Aorta (tissue), 5 donors: ENCODE measurements at places on chromosomes 13 and 19. TPM values are rescaled to one million over a fixed set of nuclear protein-coding genes. Genes with fewer than 3 reads are reported as not detected.

DNA sequence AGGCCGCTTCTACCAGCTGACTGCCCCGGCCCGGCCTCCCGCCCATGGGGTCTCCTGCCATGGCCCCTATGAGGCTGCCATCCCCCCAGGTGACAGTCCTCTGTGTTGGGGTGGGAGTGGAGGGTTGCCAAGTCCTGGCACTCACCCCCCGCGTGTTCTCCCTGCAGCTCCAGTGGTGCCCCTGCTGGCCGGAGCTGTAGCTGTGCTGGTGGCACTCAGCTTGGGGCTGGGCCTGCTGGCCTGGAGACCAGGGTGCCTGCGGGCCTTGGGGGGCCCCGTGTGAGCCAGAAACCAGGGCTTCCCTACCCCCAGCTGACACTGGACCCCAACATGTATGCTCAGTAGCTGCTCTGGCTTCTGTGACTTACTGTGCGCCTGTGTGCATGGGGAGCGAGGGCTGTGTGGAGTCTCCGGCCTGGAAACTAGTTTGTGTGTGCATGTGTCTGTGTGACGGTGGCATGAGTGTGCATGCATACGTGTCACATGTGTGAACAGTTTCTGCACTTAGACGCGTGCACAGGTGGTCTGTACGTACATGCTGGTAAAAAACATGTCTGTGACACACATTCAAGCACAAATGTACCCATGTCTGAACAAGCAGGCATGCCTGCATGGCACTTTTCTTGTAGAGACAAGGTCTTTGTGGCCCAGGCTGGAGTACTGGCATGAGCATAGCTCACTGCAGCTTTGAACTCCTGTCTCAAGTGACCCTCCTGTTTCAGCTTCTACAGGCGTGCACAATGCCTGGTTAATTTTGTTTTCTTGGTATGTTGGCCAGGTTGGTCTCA lies 4.9 kb downstream of the ACP4 start:
- H3K4me1 ChIP-seq, result no peaks in the 10 kb centered on the region
- H3K27me3 ChIP-seq, result no peaks in the 10 kb centered on the region
- H3K36me3 ChIP-seq, result no peaks in the 10 kb centered on the region

DNA sequence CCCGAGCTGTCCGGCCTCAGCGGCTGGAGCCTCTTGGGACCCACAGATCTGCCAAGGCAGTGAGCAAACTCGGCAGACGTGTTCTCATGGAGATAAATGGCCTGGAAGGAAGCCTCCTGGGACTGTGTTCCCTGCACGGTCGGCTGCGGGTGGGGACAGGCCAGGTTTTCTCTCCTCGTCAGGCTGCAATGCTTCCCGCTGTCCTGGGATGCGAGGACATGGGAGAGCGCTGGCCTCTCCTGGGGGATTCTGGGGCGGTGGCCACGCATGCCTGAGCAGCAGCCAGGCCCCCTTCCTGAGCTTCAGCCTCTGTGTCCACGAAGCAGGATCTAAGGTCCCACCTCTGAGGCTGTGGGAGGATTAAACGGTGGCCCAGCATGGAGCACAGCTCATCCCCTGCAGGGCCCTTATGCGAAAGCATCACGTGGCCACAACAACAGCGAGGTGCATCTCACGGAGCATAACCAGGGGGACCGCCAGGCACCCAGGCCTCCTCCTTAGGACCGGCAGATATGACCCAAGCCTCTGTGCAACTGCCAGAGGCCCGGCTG lies 21.2 kb upstream of the C13orf46 start:
- H3K4me1 ChIP-seq, result no peaks in the 10 kb centered on the region
- peaks cover 8% of the 10 kb centered on the region for H3K36me3 ChIP-seq
- H3K27ac ChIP-seq, result no peak overlapping the region
- H3K4me3 ChIP-seq, result no peak overlapping the region
- H3K27me3 ChIP-seq, result no peaks in the 10 kb centered on the region
- peak; percentile 66 for DNase-seq

DNA sequence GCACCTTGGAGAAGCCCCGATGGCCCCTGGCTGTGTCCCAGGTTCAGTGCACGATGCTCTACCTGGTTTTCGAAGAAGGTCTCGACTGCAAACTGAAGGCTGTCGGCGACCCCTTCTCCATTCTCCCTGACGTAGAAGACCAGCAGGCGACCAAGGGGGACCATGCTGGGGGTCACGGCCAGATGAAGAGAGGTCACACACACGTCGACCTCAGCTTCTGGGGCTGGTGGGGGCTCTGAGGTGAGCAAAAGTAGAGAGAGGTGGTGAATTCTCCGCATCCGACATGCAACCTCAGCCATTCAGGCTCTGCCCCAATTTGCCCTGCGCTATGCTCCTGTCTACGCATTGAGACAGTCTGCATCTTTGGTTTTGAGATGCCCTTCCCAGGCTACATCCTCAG lies 49.3 kb downstream of the CPAMD8 start:
- H3K4me1 ChIP-seq, result no peaks in the 10 kb centered on the region
- no peak for DNase-seq
- no peak overlapping the region for H3K27ac ChIP-seq

CGB7 gene
- polyA plus RNA-seq, result not detected

GRCh38 chr19:2324220-2324948 lies 4.0 kb downstream of the LSM7 start:
- H3K4me3 ChIP-seq, result no peak overlapping the region
- no peaks in the 10 kb centered on the region for H3K4me1 ChIP-seq
- H3K27ac ChIP-seq, result no peak overlapping the region
- no peaks in the 10 kb centered on the region for H3K36me3 ChIP-seq

- no peak for DNase-seq
- H3K36me3 ChIP-seq, result no peaks in the 10 kb centered on the region
- no peaks in the 10 kb centered on the region for H3K4me1 ChIP-seq
- no peak overlapping the region for H3K4me3 ChIP-seq
These were observed 1260.3 kb upstream of the SLC10A2 start for GRCh38 chr13:104326523-104326922.

ZNF772 gene
- polyA plus RNA-seq, result 0.88 TPM

DNA sequence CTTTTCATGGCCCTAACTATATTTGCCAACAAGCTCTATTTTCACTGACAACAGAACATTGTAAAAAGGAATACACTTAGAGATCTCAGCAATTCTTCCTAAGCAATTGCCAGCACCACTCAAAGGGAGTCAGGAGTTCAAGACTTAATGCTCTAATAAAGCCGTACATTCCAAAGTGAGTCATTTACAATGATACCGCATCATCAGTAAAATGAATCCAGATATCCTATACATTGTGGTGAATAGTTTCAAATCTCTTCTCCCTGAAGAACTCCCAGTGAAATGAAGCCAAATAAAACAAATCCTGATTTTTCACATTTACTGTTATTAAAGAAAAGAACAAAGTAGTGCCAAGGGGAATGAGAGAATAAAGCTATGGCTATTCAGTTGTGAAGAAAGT lies 2898.7 kb upstream of the PCDH20 start:
- H3K27ac ChIP-seq, result no peak overlapping the region
- H3K4me3 ChIP-seq, result no peak overlapping the region
- H3K36me3 ChIP-seq, result no peaks in the 10 kb centered on the region
- H3K27me3 ChIP-seq, result no peaks in the 10 kb centered on the region
- H3K4me1 ChIP-seq, result no peaks in the 10 kb centered on the region

GRCh38 chr13:31045286-31046081 lies 113.0 kb downstream of the TEX26 start:
- H3K4me3 ChIP-seq, result no peak overlapping the region
- H3K27me3 ChIP-seq, result no peaks in the 10 kb centered on the region
- peak; percentile 82 for DNase-seq
- no peak overlapping the region for H3K27ac ChIP-seq
- no peaks in the 10 kb centered on the region for H3K4me1 ChIP-seq

GRCh38 chr13:30730526-30730925 lies 4.8 kb upstream of the ALOX5AP start:
- H3K36me3 ChIP-seq, result no peaks in the 10 kb centered on the region
- H3K4me3 ChIP-seq, result no peak overlapping the region
- H3K4me1 ChIP-seq, result no peaks in the 10 kb centered on the region
- H3K27me3 ChIP-seq, result no peaks in the 10 kb centered on the region

LRRC63 gene
- not detected for polyA plus RNA-seq

C19orf38 gene
- polyA plus RNA-seq, result 1.6 TPM

- H3K4me3 ChIP-seq, result no peak overlapping the region
- H3K27ac ChIP-seq, result no peak overlapping the region
- no peaks in the 10 kb centered on the region for H3K36me3 ChIP-seq
- H3K27me3 ChIP-seq, result no peaks in the 10 kb centered on the region
- H3K4me1 ChIP-seq, result no peaks in the 10 kb centered on the region
These were observed 27.6 kb downstream of the AP2S1 start for GRCh38 chr19:46823049-46823448.

DNA sequence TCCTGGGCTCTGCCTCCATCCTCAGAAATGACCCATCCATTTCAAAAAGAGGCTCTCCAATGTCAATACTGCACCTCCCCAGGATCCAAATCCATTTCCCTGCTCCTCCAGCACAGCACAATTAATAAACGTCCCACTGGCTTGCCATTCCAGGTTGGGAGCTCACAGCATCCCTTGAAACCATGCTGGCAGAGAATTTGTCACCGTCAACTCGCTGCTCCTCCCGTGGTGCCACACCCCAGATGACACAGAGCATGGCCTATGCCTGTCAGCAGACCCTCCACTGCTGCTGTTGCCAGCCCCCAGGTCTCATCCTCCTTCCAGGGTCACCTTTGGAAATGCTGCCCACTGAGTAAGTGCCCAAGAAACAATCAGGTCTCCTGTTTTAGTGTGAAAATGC lies 53.0 kb upstream of the UQCRFS1 start:
- no peak overlapping the region for H3K27ac ChIP-seq
- no peaks in the 10 kb centered on the region for H3K4me1 ChIP-seq
- H3K4me3 ChIP-seq, result no peak overlapping the region
- H3K27me3 ChIP-seq, result no peaks in the 10 kb centered on the region

CYP2S1 gene
- polyA plus RNA-seq, result not detected

- no peaks in the 10 kb centered on the region for H3K4me1 ChIP-seq
- no peak overlapping the region for H3K4me3 ChIP-seq
These were observed 1.6 kb downstream of the ELAVL3 start for GRCh38 chr19:11479090-11479897.

- no peak overlapping the region for H3K4me3 ChIP-seq
- DNase-seq, result peak; percentile 57
- H3K27me3 ChIP-seq, result no peaks in the 10 kb centered on the region
- no peaks in the 10 kb centered on the region for H3K4me1 ChIP-seq
- H3K36me3 ChIP-seq, result no peaks in the 10 kb centered on the region
These were observed 180.6 kb downstream of the KDM4B start for GRCh38 chr19:5149508-5149907.

FCAR gene
- not detected for polyA plus RNA-seq

EPSTI1 gene
- polyA plus RNA-seq, result 2.7 TPM

DNA sequence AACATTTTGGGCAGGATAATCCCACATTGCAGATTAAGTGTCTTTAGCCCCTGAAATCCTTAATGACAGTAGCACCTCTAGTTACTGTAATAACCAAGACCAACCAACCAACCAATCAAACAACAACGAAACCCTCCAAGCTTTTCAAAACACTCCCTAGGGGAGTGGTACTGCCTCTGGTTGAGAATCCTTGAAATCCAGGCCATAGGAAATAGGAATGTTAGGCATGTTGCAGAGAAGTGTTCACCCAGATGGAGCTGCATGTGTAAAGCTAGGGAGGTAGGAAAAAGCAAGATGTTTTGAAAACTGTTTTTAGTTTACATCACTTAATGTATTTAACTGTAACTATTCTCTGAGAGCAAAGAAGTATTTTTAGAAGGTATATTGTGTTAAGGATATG lies 4.5 kb downstream of the LACC1 start:
- H3K27ac ChIP-seq, result no peak overlapping the region
- H3K4me3 ChIP-seq, result no peak overlapping the region
- no peaks in the 10 kb centered on the region for H3K27me3 ChIP-seq
- H3K4me1 ChIP-seq, result no peaks in the 10 kb centered on the region
- no peaks in the 10 kb centered on the region for H3K36me3 ChIP-seq

SLITRK6 gene
- not detected for polyA plus RNA-seq

GRCh38 chr19:18475762-18476331 lies 37.9 kb upstream of the ISYNA1 start:
- H3K27ac ChIP-seq, result no peak overlapping the region
- no peaks in the 10 kb centered on the region for H3K36me3 ChIP-seq
- no peaks in the 10 kb centered on the region for H3K4me1 ChIP-seq
- H3K27me3 ChIP-seq, result no peaks in the 10 kb centered on the region
- H3K4me3 ChIP-seq, result no peak overlapping the region
- no peak for DNase-seq

SLC25A41 gene
- polyA plus RNA-seq, result not detected

AP3D1 gene
- polyA plus RNA-seq, result 31.7 TPM

GRCh38 chr19:19213426-19214158 lies 1.8 kb downstream of the NCAN start:
- no peaks in the 10 kb centered on the region for H3K27me3 ChIP-seq
- no peaks in the 10 kb centered on the region for H3K36me3 ChIP-seq
- no peaks in the 10 kb centered on the region for H3K4me1 ChIP-seq
- H3K27ac ChIP-seq, result no peak overlapping the region
- no peak for DNase-seq
- H3K4me3 ChIP-seq, result no peak overlapping the region

ZNF780A gene
- 2.1 TPM for polyA plus RNA-seq

DNA sequence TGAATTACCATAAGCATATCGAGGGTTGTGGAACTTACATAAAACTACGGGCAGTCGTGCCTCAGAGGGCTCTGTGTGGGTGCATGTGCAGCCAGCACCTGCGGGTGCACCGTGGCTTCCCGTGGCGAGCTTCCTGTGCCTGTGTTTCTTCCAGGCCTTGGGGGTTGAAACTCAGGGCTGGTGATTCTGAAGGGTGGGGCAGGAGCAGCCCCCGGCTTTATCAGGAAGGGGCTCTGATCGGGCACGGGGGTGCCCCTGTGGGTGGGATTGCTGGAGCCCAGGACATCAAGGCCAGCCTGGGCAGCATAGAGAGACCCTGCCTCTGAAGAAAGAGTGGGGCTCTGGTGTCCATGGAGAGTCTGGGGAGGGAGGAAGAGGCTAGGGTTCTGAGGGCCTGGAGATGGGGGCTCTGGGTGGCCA lies 11.1 kb downstream of the ATP4B start:
- no peaks in the 10 kb centered on the region for H3K4me1 ChIP-seq
- DNase-seq, result peak; percentile 67
- H3K27me3 ChIP-seq, result no peaks in the 10 kb centered on the region
- no peak overlapping the region for H3K27ac ChIP-seq

ERICH6B gene
- not detected for polyA plus RNA-seq

DNA sequence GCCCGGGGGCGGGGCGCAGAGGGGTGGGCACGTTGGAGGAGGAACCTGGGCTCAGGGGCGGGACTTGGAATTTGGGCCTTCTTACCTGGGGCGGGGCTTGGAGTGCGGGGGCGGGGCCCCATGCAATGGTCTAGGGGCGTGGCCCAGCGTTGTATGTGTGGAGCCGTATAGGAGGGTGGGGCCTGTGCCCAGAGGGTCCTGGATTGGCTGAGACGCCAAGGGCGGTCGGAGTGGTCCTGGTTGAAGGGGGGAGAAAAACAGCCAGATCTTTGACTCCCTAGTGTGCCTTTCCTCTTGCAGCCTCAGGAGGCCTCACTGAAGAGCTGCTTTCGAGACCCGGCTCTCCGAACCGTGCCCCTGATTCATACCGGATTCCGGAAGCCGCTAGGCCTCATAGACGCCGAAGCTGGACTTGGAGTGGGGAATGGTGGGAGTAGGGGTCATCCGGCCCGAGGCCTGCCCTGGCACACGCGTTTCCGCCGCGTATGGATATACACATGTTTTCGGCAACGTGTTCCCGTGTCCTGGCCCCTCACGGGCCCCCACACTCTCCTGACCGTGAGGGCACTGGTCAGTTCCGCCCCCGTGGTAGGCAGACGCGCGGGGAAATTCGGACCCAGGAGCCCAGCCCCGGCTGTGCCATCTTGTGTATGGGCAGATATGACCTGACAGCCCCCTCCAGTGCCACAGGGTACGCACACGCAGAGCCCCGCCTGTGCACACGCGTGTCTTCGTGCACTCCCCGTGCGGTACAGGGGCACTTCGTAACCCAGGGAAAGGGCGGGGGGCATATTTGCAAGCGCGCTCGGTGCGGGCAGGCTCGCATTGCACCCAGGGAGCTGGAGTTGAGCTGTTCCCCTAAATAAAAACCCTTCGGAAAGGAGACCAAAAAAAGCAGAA lies 661 bp upstream of the PRR12 start:
- no peaks in the 10 kb centered on the region for H3K4me1 ChIP-seq
- H3K36me3 ChIP-seq, result peaks cover 4% of the 10 kb centered on the region
- DNase-seq, result peak; percentile 97
- no peaks in the 10 kb centered on the region for H3K27me3 ChIP-seq
